ENCODE measurements at places on chromosomes 2 and 18.

DNA sequence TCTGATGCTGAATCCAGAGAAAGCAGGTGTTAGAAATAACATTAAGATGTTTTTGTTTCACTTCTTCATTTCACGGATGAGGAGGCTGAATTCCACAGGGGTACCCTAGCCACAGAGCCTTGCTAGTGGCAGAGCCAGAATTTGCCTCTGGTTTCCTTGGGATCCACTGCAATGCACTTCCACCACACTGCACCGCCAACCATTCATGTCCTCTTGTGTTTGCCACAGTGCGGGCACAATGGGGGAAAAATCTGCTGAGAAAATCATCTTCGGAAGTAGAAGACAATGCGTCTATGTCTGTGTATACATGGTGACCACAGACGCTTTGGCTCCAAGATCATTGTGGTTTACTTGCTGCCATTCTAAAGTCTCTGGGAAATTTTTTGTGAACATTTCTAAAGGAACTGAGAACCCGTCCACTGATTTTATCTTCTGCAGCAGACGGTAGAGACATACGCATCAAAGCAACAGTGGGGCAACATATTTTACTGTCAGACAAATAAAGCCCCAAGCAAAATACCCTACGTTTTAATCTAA lies 14.9 kb downstream of the ICOS start:
- no peak for DNase-seq

DNA sequence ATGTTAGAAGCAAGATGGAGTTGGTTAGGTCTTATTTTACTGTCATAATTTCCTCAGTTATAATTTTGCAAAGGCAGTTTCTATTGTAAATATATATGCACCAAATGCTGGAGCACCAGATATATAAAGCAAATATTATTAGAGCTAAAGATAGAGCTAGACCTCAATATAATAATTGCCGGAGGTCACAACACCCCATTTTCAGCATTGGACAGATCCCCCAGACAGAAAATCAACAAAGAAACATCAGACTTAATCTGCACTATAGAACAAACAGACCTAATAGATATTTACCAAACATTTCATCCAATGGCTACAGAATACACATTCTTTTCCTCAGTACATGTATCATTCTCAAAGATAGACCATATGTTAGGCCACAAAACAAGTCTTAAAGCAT lies 115.2 kb downstream of the CABYR start:
- no peak for DNase-seq

DNA sequence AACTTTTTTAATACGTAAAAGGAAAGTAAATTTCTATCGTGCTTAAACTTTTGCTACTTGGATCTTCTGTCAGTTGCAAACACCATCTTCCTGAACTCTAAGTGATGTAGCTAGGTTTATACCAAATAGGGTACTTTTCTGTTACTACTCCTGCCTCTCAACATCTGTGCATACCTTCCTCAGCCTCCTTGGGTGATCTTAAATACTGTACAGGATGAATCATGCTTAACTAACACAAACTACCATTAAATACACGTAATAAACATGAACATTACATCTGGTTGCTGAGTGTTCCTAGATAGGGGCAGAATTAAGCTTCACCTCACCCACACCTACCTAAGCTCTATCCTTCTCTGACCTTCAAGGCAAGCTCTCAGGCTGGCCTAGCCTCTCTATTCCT lies 398.0 kb downstream of the TXNL1 start:
- DNase-seq = no peak

- DNase-seq = no peak
Measured at GRCh38 chr2:134087371-134087921, 166.4 kb upstream of the MGAT5 start.

DNA sequence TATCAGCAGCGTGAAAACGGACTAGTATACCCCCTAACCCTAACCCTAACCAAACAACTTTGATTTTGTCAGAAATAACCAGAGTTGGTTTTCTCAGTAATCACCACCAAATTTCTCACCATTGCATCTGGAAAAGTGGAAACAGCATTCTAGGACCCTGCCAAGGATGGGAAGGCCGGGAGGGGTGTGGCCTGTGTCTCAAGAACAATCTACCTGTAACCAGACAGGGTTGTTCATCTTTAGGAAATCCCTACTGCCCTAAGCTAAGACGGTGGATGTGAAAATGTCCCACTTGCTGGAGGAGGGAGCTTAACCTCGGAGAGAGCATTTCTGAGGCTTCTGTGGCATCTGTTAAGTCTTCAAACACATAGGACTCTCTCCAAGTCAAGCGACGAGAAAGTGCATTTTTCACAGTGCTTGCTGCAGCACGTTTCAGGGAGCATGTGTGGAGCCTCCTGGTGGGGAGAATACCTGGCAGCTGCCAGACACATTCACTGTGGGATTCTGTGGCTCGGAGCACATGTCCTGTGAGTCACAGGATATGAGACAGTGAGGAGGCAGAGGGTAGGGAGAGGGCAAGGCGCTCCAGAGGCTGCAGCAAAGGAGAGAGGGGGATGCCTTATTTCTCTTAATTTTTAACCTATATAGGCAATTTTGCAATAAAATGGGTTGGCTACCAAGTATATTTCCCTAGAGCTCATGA lies 207.5 kb downstream of the SPP2 start:
- peak; percentile 84 for DNase-seq

GRCh38 chr2:64491426-64491825 lies 32.7 kb upstream of the AFTPH start:
- DNase-seq = peak; percentile 23

GRCh38 chr2:196279541-196279940 lies 108.2 kb upstream of the STK17B start:
- no peak for DNase-seq

DNA sequence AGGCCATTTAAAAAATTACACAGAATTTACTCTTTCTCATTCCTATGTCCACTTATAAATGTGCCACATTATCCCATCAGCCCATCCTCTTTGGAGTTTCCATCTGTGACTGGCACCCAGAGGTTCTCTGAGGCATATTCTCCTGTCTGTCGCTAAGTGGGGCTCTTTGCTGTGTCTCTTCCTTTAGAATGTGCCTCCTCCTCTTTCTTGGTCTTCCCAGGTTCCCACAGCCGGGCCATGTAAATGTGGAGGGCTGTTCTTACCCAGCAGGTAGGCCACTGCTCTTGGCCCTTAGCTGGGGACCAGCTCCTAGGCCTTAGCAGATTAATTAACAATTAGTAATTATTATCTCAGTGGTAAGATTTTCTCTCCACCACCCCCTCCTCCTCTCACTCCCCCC lies 167.0 kb downstream of the INSIG2 start:
- no peak for DNase-seq

GRCh38 chr2:177245010-177245422 lies 19.5 kb downstream of the NFE2L2 start:
- DNase-seq = peak; percentile 49

DNA sequence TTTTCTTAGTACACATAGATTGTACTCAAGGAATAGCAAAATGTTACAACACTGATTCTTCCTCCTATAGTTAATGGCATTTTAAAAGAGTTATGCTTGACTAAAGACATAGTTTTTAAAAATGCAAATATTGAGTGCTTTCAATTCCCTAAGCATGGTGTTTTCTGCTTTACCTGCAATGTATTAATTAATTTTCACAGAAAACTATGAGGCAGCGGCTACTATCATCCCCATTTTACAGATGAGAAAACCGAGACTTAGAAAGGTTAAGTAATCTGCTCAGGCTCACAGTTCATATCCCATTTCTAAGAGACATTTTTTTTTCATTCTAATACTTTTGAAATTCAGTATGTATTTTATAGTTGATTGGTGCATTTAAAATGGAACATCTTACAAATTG lies 38.0 kb downstream of the BMP10 start:
- no peak for DNase-seq

GRCh38 chr2:129606496-129607270 lies 372.8 kb upstream of the RAB6C start:
- DNase-seq = no peak

DNA sequence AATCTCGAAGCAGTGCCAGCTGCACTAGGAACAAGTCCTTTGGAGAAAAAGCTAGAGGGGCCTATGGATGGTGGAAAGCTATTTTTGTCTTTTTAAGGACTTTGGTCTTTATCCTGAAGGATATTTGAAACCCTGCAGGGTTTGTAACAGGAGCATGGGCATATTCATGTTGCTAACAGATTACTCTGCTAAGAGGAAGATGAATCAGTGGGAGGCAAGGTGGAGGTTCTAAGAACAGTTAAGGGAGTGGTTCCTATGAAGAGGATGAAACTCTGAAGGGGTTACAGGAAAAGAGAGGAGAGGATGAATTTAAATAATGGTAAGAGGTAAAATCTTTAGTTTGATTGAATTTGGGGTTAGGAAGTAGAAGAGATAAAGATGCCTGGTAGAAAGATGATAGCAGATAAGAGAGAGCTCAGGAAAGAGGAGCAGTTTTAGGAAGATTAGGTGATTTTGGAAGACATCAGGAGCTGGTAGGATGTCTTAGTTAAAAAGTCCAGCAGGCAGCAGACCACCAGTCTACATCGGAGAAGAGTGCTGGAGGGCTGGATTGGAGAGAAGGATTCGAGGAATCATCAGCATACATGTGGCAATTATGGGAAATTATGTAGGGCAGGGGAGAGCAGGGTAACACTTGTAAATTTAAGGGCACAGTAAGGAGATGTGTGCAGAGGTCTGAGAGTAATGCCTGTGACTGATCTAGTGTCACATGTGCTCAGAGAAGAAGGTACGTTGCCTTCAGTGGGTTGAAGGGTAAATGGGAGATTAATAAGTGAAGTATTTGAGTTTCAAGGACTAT lies 39.3 kb upstream of the C1GALT1C1L start:
- DNase-seq = no peak

DNA sequence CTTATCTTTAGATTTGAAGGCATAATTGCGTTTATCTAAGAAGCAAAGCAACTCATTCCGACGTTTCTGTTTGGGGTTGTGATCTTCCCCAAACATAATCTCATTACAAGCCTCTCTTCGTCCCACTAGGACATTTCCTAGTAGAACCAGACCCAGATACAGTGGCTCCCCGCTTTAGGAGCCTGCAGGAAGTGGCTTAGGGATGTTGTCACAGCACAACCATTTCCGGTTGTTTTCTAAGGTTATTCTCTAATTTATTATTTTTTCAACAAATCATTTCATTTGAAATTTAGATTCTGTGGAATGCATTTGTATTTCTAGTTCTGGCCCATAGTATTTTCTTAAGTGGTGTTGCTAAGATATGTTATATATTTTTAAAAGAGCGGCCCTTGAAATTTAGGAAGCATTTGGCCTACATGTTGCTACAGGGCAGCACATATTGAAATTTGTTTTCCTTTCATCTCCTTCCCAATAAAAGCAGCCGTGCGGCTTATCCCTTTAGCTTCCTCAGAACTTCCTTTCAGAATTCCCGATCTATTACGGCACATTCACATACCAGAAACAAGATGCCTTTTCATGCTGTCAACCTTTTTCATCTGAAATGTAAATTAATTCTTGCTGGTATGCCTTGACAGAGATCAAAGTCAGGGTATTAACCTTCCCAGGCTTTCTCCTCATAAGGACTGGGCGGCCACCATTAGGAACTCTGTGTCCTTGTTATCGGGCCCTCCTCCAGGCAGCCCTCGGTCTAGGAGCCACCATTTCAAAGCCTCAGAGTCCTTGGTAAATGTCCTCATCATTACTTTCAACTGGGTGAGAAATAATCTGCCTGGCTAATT lies 210.9 kb upstream of the SP5 start:
- DNase-seq = no peak

DNA sequence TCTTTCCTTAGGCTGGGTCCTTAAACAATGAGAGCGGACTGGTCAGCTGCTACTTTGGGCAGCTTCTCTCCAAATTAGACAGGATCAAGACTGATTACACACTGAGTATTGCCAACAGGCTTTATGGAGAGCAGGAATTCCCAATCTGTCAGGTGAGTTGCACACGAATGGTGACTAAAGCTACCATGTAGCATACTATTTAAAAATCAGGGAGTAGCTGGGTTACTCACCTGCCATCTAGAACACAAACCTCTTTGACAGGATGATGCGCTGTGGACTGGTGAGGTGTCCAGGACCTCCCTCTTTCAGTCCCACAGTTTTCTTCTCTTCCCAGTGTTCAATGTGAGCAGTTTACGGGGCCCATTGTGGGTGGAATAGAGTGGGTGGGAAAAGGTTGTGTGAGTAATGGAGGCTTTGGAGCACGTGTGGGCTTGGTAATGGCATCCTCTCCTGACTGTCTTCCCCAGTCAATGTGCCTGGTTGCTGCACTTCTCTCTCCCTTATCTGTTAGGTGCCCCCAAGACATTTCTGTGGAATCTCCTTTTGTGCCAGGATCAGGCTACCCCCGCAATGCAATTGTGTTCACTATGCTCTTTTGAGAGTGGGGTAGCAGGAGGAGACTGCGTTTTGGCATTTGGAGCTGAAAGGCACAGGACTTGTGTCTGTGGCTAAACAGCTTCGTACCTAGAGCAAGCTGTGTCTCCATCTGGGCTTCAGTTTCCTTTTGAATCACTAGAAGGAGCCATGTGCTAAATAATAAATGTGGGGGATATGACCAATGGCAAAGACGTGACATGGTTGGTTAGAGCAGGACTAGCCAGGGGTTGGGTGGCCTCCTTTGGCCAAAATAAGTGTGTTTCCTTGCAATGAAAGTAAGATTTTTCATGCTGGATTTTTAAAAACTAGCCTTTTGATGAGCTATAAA lies 17.7 kb downstream of the SERPINB12 start:
- DNase-seq = no peak

DNA sequence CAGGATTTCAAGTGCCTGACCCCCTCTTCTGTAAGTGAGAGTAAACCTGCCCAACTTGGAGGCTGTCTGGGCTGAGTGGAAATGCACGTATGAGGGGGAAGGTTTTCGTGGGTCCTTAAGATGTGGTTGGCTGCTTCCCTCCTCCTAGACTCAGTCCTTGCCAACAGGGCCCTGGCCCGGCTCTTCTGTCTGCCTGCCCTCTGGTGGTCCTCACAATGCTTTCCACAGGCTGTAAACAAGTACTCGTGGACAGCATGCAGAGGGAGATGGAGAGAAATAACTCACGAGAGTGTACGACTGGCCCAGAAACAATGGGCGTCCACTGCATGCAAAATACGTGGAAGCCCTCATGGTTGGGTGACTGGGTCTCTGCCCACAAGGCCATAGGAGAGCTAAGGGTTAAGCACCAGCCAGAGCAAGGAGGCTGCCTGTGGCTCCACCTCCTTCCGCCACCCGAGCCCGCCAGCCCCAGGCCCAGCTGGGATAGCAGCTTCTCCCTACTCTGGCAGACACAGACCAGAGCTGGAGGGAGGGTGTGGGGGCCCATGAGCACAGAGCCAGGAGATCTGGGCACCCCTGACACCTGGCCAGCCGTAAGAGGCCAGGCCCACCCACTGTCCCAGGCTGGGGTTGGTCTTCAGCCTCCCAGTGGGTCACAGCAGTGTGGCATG lies 17.0 kb upstream of the ARHGEF4 start:
- DNase-seq = no peak

DNA sequence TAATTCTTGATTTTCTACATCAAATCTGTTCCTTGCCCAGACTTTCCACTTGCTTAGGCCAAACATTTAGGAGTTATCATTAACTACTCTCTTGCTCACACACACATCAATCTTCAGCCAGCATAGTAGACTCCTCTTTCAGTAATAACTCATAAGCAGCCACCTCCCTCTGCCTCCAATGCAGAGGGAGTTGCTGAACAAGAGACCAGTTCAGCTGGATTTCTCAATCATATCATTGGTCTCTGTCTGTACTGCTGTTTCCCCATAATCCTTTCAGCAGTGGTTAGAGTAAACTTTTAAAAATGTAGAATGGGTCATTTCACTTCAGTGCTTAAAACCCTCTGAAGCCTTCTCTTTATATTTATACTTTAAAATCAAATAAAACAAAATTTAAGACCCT lies 112.9 kb downstream of the SLC39A10 start:
- no peak for DNase-seq

- DNase-seq = no peak
Measured at GRCh38 chr2:9779596-9780264, 63.5 kb upstream of the TAF1B start.

GRCh38 chr2:120771111-120771780 lies 35.6 kb downstream of the GLI2 start:
- DNase-seq = peak; percentile 64

Data from fibroblast of gingiva (primary cell).